ENCODE measurements at places on chromosomes 1 and 21. TPM values are rescaled to one million over a fixed set of nuclear protein-coding genes. Genes with fewer than 3 reads are reported as not detected.

- H3K4me3 ChIP-seq, result no peak overlapping the region
- no peaks in the 10 kb centered on the region for H3K27me3 ChIP-seq
- no peak overlapping the region for H3K27ac ChIP-seq
Observed at GRCh38 chr1:217471403-217471802, 159.5 kb downstream of the GPATCH2 start.

DNA sequence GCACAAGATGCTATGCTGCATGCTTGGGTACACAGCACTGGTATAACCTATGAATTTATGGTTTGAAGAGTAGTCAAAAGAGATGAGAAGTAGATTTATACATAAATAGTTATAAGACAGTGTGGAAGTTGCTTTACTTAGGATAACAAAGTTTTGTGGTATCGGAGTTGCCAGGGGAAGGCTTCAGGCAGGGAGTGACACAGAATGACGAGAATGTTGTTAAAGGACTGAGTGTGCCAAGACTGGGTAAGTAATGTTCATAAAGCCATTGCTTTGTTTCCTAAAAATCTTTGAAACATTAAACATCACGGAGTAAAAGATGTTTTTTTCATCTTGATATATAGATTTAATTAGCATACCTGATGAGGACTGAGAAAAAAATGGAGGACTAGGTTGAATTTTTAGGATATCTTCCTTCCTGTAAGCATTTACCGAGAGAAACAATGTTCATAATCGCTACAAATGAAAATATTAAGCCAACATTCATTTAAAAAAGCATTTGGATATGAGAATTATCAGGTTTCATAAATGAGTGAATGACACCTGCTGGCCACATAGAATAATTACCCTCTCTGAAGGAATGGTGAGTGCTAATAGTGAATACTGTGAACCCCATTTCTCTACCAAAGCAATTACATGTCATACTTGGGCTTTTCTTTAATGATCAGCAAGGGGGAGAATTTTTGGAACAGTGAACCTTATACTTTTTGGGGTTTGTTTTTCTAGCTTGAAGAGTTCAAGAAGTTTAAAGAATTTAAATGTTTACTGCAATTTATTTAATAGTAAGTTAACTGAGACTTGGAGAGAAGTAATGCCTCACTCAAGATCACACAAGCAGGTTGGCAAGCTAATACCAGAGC lies 28.4 kb downstream of the EXTL2 start:
- no peaks in the 10 kb centered on the region for H3K27me3 ChIP-seq
- DNase-seq, result no peak
- no peaks in the 10 kb centered on the region for H3K36me3 ChIP-seq
- H3K4me1 ChIP-seq, result peaks cover 3% of the 10 kb centered on the region
- H3K27ac ChIP-seq, result no peak overlapping the region
- no peak overlapping the region for H3K4me3 ChIP-seq

- no peak overlapping the region for H3K4me3 ChIP-seq
- H3K27me3 ChIP-seq, result no peaks in the 10 kb centered on the region
- H3K4me1 ChIP-seq, result no peaks in the 10 kb centered on the region
Observed at GRCh38 chr1:212447478-212447877, 14.8 kb downstream of the NENF start.

DNA sequence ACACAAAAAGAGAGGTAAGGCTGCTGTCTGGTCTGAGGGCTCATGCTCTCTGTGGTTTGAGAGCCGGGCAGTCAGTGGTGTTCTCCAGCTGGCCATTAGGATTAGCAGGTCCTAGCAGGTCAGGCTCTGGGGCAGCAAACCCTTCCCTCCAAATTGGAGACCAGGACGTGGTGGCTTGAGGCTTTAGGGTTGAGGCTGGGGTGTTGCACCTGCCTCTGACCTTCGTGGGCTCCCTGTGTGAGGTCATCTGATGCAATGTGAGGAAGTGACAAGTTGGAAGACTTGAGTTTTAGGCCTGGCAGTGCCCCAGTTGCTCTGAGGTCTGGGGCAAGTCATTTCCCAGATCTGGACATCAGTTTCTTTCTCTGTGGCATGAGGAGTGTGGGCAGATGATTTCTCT lies 24.4 kb downstream of the SZRD1 start:
- no peak overlapping the region for H3K4me3 ChIP-seq
- DNase-seq, result no peak
- peak overlapping the region; percentile 30 for H3K27ac ChIP-seq
- H3K36me3 ChIP-seq, result peaks cover 35% of the 10 kb centered on the region
- no peaks in the 10 kb centered on the region for H3K27me3 ChIP-seq

- no peak overlapping the region for H3K27ac ChIP-seq
- H3K27me3 ChIP-seq, result no peaks in the 10 kb centered on the region
- H3K36me3 ChIP-seq, result no peaks in the 10 kb centered on the region
- H3K4me1 ChIP-seq, result no peaks in the 10 kb centered on the region
Observed at GRCh38 chr1:172457479-172458130, 13.7 kb upstream of the PIGC start.

GRCh38 chr1:178418284-178418955 lies 78.3 kb downstream of the CLEC20A start:
- H3K36me3 ChIP-seq, result no peaks in the 10 kb centered on the region
- no peaks in the 10 kb centered on the region for H3K27me3 ChIP-seq
- no peak for DNase-seq
- H3K4me1 ChIP-seq, result no peaks in the 10 kb centered on the region

DNA sequence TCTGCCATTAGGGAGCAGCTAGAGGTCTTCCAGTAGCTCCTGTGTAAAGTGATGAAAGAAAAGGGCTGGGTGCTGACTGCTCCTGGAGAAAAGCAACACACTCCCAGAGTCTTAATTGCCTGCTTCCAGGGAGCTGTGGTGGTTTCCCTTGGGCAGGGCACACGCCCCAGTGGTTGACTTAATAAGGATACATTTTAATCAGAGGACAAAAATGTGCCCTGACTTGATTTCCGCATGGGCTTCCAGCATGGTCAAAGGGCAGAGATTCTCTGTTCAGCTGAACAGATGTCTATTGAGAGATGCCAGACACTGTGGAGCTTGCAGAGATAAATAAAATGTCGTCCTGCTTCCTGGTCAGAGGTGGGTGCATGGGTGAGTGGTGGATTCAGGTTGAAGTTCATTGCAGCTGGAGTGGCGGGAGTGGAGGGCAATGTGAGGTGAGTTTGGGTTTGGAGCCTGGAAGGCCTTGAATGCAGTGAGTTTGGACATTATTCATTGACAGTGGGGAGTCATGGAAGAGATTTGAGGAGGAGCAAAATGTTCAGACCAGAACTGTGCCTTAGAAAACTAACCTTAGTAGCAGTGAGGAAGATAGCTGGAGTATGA lies 16.0 kb downstream of the QSOX1 start:
- H3K27ac ChIP-seq, result no peak overlapping the region
- no peak overlapping the region for H3K4me3 ChIP-seq
- peaks cover 57% of the 10 kb centered on the region for H3K36me3 ChIP-seq

DNA sequence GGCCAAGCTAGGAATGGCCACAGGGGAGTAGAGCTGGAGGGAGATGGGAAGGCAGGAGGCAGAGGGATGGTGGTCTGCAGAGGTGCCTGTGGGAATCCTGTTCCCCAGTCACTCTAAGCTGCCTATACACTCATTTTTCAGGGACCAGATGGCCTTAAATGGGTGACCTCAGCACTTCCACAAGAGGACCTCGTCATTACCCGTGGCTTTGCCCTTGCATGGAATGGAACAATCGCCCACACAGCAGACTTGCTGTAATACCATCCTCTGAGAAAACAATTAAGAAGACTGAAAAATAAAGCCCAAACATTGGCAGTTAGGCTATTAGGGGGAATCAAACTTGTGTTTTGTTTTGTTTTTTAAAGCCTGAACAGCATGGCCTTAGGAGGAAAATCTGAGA lies 12.9 kb upstream of the TNN start:
- H3K27ac ChIP-seq, result no peak overlapping the region
- H3K36me3 ChIP-seq, result no peaks in the 10 kb centered on the region
- H3K4me1 ChIP-seq, result no peaks in the 10 kb centered on the region
- no peak for DNase-seq

- no peaks in the 10 kb centered on the region for H3K36me3 ChIP-seq
- no peak for DNase-seq
- no peak overlapping the region for H3K4me3 ChIP-seq
- no peaks in the 10 kb centered on the region for H3K4me1 ChIP-seq
Observed at GRCh38 chr1:62481681-62482080, 44.8 kb downstream of the USP1 start.

DNA sequence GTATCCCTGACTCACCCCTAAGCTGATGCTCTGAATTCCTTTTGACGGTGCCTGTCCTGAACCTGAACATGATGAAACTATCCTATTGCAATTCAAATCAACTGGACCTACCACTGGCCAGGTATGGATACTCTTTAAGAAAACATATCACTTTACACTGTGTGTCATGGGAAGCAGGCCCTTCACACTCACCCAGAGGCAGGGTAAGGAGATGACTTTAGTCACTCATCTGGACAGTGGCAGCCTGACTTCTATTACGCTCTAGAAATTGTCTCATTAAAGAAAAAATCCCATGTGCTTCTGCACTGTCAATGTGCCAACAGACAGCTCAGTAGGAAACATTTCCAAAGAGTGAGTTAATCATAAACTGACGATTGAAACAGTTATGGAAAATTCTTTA lies 94.3 kb downstream of the VAV3 start:
- H3K27me3 ChIP-seq, result no peaks in the 10 kb centered on the region
- H3K4me3 ChIP-seq, result no peak overlapping the region
- no peak overlapping the region for H3K27ac ChIP-seq
- no peaks in the 10 kb centered on the region for H3K36me3 ChIP-seq
- no peak for DNase-seq
- H3K4me1 ChIP-seq, result no peaks in the 10 kb centered on the region

- no peaks in the 10 kb centered on the region for H3K36me3 ChIP-seq
- H3K4me1 ChIP-seq, result peaks cover 22% of the 10 kb centered on the region
- DNase-seq, result no peak
- peaks cover 2% of the 10 kb centered on the region for H3K27me3 ChIP-seq
- no peak overlapping the region for H3K4me3 ChIP-seq
Observed at GRCh38 chr1:207965392-207966387, 54.8 kb upstream of the CD34 start.

DPM3 gene
- total RNA-seq, result 91.0 TPM

TAS1R3 gene
- 0.20 TPM for total RNA-seq

SLC5A9 gene
- total RNA-seq, result 0.73 TPM

SV2A gene
- 3.4 TPM for total RNA-seq

AMY2B gene
- total RNA-seq, result 10.1 TPM

CD101 gene
- total RNA-seq, result 8.3 TPM

GJA8 gene
- total RNA-seq, result not detected

AIRE gene
- 0.06 TPM for total RNA-seq

All from left lung (tissue), 14 donors.